CD4-positive, alpha-beta T cell treated with Interleukin-4 for 4 hours (primary cell): ENCODE measurements at places on chromosomes 11 and 22.

GRCh38 chr11:76292583-76293188, 86.4 kb upstream of the WNT11 start:
- no peak for DNase-seq

- no peak for DNase-seq
These were observed 204.2 kb upstream of the MTNR1B start for GRCh38 chr11:92765082-92765840.

GRCh38 chr11:75561426-75562047, 516 bp upstream of the SERPINH1 start:
- DNase-seq, result no peak

DNA sequence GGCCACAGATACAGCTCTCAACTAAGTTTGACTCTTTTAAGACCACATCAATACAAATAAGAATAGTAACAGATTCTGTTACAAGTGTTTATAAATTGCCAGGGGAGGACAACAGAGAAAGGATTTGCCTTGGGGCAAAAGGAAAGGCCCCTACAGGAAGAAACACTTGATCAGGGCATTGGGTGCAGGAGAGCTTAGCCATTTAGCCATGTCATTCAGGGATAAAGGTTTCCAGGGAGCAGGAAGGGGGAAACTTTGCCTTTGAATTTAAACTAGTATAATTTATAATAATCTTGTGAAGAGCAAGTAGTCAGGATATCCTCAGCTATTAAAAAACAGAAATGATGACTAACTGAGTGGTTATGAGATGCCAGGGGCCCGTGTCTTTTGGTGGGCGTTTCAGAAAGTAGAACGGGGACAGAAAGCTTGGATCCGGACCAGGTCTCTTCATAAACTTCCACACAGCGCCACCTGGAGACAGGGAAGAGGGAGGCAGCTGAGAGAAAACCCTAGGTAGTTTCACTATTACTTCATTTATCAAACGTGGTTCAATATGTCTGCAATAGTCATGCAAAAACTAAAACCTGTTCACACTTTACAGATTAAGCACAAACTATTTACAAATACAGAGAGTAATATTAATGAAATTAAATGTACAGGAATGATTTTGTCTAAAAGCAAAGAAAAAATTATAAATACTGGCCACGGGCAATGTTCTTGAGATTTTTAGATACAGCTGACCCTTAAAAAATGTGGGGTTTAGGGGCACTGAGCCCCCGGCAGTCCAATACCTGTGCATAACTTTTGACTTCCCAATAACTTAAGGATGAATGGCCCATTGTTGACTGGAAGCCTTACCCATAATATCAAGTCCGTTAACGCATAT, 11.0 kb upstream of the SLC5A4 start:
- peak; percentile 68 for DNase-seq

DNA sequence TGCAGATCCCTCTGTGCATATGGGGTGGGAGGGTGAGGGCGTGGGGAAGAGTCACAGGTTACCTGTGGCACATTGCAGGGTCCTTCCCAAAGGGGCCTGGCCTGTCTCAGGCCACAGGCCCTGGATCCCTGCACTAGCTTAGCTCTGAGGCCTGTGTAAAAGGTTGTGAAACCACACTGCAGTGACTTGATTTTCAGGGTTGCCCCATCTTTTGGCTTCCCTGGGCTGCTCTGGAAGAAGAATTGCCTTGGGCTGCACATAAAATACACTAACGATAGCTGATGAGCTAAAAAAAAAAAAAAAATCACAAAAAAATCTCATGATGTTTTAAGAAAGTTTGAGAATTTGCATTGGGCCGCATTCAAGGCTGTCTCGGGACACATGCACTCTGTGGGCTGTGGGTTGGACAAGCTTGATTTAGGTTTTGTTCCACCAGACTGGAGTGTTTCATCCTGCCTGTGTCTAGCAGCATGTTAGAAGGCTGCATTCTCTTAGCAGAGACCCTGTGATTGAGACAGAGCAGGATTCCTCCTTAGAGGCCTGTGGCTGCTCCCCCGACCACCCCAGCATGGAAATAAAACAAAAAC, 35.9 kb upstream of the TREH start:
- DNase-seq, result no peak

DNA sequence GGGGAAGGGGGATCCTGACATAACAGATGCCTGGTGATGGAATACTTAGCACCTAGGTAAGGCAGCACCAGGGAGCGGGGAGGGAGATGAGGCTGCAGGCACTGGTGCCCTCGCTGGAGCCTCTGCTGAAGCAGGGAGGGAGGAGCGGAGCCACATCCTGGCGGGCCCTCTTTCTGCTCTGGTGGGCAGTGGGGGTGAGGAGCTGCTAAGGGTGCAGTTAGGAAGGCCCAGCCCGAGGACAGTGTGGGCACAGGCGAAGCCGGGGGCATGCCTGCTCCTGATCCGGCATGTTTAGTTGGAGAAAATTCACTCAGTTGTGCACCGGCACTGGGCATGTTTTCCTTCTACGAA, 83.9 kb downstream of the MED15 start:
- DNase-seq, result no peak

GRCh38 chr11:130129922-130130321, 29.7 kb upstream of the ST14 start:
- DNase-seq, result no peak

DNA sequence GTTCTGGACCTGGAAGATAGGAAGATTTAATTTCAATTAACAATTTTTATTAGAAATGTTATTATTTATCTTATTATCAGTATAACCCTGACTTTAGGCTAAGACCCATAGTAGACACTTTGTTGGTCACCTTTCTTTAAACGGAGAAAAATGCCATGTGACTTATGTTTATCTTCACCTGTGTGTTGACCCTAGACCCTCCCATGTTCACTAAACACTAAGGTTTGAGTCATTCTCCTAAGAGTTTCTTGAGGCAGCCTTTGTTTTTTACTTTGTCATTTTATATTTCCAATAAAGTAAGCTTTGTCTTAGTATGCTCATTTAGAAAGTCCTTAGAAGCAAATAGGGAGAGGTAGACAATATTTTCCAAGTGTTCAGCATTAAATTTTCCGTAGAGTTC, 771.7 kb downstream of the METTL15 start:
- DNase-seq, result no peak

DNA sequence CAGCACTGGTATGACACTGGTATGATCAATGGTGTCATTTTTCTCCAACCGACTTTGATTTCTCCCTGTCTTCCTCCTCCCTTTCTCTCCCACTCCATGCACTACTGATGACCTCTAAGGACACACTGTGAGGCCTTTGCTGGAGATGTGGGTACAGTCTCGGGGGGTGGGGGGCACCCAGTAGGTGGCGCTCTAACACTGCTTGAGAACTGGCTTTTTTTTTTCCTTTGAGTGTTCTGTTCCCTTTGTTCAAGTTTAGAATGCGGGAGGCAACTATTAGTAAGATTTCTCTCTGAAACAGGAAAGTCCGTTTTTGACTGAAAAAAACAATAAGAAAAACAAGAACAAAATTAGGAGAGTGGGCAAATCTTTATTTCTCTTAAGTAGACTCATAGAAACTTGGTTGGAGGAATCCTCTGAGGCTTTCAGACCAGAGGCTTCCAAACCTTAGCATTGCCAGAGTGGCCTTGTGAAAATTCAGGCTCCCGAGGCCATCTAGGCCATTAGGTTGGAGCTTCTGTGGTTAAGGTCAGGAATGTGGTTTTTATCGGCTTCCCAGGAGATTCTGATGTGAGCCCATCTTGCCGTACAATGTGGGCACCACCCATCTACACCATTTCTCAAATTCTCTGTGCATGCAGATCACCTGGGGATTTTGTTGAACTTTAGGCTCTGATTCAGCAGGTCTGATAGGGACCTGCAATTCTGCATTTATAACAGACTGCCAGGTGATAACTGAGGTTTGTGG, 43.2 kb downstream of the PANX1 start:
- DNase-seq, result peak; percentile 24

DNA sequence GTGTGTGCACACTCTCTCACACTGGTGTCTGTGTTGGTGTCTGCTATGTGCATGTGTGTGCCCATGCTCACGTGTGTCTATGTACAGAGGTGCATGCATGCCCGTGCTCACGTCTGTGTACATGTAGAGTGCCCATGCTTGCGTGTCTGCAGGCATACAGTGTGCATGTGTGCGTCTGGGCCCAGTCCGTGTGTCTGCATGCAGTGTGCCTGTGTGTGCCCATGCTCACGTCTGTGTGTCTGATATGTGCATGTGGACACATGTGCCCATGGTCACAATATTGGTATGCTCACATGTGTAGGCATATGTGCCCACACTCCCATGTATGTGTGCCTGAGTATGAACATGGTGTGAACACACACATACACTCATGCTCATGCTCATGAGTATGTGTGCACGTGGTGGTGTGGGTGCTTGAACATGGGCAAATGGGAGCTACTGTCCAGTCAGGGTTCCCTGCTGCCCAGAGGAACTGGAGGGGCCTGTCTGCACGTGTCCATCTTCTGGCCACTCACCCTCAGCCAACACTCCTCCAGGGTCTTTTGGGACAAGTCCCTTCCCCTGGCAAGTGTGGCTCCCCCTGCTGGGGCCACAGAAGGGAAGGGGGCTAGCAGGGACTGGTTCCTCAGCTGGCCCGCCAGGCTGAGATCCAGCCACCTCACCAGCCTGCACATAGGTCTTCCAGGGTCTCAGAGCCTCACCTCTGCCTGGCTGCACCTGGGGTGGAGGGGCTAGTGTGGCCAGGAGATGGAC, 7.3 kb upstream of the TBX1 start:
- DNase-seq, result no peak

- no peak for DNase-seq
These were observed 7.4 kb downstream of the IGLL5 start for GRCh38 chr22:22894740-22895731.

GRCh38 chr11:47980088-47980906, at the start of gene PTPRJ:
TSS of gene PTPRJ (plus strand) at chr11:47980559. CDS start at chr11:47980913, 354 bp downstream.
- DNase-seq, result peak; percentile 60

- DNase-seq, result no peak
These were observed 245.2 kb downstream of the NTM start for GRCh38 chr11:131615611-131616010.

DNA sequence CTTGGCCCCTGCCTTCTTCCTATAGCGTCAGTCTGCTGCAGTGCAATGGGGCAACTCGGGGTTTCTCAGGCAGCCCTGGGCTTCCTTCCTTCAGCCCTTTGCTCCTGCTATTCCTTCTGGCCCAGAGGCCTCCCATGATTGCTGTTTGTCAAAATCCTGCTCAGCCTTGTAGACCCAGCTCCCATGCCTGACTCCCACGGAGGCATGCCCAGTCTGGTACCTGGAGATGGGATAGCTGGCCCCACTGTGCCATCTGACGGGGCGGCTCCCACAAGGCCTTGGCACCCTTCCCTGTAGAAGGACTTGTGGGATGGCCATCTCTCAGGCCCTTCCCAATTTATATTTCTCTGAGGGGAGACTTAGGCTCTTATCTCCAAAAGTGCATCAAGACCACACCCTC, 590 bp upstream of the CD6 start:
- DNase-seq, result no peak

- DNase-seq, result no peak
These were observed 6.7 kb downstream of the DDI1 start for GRCh38 chr11:104043142-104043541.

DNA sequence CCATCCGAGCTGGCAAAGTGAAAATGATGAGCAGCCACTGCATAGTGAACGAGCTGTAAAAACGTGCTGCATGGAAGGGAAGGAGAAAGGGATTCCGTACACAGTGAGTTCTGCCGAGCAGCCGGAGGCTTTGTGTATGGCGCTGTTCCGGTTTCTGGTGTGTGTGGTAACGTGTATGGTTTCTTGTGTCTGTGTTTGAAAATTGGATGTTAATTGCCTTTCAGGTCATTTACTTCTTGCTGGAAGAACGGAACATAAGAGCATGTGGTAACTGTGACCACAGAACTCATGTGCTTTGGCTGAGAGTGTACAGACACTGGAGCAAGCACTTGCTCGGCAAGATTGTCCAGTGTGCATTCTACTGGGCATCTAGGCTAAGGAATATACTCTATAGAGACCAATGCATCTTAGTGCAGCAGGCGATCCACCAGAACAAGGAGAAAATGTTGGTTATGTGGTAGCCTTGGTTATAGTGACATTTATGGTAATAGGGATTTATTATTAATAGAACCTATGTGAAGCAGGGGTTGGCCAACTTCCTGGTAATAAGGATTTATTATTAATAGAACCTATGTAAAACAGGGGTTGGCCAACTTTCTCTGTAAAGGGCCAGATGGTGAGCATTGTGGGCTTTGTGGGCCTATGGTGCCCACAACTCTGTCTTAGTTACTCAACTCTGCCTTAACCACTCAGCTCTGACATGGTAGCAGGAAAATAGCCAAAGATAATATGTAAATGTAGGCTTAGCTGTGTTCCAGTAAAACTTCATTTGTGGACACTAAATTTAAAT, 49.2 kb downstream of the GRAMD1B start:
- DNase-seq, result peak; percentile 20

GRCh38 chr11:64192434-64192833, 6.5 kb downstream of the STIP1 start:
- DNase-seq, result no peak

- DNase-seq, result peak; percentile 41
These were observed 77.9 kb upstream of the TIMP3 start for GRCh38 chr22:32723643-32724042.

DNA sequence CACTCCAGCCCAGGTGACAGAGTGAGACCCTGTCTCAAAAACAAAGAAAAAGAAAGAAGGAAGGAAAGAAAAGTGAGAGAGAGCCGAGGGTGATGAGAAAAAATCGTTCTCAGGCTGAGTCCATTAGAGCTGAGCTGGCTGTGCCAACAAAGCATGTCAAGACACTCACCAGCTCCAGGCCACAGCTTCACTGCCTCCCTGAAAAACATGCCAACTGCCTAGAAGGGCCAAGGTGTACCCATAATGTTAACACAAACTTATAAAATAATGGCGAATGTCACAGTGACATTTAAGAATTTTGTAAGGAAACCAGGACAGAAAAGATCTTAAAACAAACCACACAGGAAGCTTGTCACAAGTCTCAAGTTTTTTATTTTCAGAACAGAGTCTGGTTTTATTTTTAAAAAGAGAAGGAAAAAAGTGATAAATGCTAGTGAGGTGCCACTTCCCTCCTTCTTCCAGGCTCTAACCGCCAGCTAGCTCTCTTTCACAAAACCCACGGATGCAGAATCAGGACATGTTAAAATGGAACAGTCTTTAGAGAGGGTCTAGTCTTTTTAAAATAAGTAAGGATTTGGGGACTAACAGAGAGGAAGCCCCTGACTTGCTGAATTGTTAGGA, 5.1 kb downstream of the TMEM121B start:
- no peak for DNase-seq
